ENCODE measurements at places on chromosomes 12 and 14.

DNA sequence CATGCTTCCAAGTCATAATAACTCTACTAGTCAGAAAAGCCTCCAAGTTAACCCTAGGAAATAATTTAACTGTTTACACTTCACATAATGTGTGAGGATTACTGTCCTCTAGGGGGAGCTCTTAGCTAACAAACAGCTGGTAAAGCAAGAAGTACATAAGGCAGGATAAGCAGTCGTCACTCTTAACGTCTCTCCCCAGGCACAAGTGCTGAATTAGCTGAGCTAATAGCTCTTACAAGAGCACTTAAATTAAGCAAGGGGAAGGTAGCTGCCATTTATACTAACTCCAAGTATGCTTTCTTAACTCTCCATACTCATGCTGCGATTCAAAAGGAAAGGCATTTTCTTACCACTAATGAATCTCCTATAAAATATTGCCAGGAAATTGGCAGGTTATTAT, 79.3 kb upstream of the TSPAN11 start:
- no peak for DNase-seq

DNA sequence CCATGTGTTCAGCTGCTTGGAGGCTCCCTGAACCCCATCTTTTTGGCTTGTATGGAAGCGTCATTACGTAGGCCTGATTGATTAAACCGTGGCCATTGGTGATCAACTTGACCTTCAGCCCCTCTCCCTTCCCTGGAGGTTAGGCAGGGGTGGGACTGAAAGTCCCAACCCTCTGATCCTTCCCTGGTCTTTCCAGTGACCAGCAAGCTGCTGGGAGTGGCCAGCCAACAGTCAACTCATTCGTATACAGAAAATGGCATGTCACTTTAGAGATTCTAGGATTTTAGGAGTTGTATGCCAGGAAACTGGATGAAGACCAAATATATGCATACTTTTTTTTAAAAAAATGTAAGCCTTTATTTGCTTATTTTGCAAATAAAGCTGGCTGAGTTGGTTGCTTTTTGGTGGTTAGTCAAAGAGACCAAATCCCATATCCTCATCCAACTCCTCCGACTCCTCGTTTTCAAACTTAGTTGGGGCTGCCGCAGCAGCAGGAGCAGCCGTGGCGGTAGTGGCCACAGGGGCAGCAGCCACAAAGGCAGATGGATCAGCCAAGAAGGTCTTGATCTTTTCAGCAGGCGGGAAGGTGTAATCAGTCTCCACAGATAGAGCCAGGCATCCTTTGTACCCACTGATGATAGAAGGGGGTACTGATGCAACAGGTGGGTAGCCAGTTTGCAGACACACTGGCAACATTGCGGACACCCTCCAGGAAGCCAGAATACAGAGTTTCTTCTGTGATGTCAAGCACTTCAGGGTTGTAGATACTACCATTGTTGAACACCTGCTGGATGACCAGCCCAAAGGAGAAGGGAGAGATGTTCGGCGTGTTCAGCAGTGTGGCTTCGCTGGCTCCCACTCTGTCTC, 16.6 kb downstream of the NFKBIA start:
- no peak for DNase-seq

DNA sequence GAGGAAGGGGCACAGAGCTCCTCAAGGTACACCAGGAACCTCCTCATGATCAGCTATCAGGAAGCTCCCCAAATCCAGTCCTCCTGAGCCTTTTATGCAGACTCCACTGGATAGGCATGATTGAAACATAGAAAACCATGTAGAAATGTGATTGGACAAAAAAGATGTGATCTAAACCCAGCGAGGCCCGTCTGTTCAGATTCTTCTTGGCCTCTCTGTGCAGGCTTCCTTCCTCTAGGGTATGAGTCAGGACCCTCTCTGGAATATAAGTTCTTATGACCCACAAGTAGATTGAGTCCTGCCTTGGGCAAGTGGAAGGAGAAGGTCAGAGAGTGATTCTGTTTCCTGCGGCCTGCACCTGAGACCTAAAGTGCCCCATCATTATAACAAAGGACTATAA, 166.3 kb downstream of the PHLDA1 start:
- no peak for DNase-seq

GRCh38 chr12:10690906-10691305, 17.1 kb upstream of the STYK1 start:
- DNase-seq, result no peak

- DNase-seq, result no peak
These were observed 57.9 kb downstream of the NAV3 start for GRCh38 chr12:77888611-77889010.

DNA sequence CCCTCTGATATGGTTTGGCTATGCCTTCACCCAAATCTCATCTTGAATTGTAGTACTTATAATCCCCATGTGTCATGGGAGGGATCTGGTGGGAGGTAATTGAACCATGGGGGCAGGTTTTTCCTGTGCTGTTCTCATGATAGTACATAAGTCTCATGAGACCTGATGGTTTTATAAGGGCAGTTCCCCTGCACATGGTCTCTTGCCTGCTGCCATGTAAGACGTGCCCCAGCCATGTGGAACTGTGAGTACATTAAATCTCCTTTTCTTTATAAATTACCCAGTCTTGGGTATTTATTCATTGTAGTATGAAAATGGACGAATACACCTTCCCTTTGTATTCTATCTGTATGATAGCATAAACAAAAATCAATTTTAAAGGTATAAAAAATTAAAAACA, 333.4 kb upstream of the FBXO33 start:
- DNase-seq, result no peak

DNA sequence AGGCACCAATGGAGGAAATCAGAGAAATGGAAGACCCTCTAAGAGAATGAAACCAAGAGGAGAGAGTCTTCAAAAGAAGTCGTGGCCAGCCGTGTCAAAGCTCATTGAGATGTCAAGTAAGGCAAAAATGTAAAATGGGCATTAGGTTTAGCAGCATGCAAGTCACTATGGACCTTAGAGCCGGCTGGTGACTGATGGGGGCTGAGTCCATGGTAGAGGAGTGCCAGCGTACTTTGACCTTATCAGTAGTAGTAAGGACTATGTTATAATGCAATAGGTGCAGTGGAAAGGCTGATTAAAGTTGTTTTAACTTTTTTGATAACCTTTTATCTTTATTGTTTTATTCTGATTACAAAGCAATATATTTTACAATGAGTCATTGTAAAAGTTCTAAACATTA, 66.5 kb downstream of the ANO6 start:
- no peak for DNase-seq

- DNase-seq, result peak; percentile 86
These were observed 3.6 kb downstream of the SMIM41 start for GRCh38 chr12:52082988-52083637.

DNA sequence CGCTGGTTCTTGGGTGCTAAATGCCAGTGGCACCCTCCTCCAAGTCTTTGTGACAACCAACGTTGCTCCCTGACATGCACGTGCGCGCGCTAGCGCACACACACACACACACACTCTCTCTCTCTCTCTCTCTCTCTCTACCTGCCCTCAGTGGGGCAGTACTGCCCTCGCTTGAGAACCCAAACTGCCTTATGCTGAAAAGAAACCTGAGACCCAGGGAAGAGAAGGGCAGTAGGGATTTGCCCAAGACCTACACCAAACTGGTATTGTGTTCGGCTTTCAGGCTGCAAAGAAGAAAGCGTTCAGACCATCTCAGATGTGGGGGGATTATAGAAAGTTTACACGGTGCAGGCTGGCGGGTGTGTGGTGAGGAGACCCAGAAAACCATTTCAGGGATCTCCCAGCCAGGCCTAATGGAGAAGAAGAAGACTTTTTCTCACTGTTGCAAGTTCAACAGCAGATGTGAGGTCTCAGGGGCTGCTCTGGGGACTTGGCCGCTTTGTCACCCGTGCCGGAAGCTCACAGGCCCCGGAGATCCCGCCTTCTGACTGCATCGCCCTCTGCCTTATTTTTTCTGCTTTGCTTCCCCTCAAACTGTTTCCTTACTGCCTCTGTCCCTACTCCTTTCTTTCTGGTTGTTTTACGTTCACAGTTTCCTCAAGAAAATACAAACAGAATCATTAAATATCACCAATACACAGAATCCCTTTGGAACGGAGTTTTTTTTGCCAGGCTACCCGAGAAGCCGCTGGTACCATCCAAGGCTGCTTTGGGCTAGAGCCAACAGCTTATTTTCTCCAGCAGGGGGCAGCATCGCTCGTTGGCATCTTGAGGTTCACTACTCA, 82.4 kb downstream of the PPM1A start:
- DNase-seq, result peak; percentile 68

DNA sequence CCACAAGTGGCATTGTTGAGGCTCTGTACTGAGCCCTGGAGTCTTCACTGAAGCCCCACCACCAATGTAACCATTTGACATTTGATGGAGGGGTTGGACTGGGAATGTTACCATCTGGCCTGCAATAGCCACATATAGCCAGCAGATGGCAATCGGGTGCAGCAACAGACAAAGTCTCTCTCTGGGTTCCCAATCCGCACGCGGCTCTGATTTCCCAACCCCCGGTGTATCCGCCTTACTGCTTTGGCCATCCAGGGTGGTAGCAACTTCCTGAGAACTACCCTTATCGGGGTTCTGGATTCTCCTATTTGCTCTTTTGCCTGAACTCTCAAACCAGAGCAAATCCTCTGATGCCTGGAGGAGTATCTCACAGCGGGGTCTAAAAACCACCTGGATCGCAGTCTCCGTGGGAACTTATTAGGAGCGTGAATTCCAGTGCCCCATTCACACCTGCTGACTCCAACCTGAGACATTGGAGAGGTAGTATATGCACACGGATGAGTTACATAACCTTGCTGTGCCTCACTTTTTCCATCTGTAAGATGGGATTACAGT, 14.2 kb downstream of the VRTN start:
- DNase-seq, result peak; percentile 78

DNA sequence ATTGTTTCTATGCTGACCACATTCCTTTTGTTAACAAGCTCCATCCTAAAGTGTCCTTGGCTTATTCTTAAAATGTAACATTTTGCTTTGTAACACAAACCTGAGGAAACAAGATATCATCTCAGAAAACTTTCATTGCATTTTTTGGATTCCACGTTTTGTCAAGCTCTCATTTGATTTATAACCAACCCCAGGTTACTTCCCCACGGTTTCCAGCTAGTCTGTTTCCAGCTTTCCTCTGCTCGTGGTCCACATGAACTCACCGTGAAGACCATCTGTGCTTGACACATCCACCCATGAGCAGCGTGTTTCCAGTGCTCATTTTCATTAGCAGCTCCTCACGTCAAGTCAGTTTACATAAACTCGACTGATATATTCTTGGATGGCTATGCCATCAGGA, 6.4 kb upstream of the NKX2-8 start:
- no peak for DNase-seq

DNA sequence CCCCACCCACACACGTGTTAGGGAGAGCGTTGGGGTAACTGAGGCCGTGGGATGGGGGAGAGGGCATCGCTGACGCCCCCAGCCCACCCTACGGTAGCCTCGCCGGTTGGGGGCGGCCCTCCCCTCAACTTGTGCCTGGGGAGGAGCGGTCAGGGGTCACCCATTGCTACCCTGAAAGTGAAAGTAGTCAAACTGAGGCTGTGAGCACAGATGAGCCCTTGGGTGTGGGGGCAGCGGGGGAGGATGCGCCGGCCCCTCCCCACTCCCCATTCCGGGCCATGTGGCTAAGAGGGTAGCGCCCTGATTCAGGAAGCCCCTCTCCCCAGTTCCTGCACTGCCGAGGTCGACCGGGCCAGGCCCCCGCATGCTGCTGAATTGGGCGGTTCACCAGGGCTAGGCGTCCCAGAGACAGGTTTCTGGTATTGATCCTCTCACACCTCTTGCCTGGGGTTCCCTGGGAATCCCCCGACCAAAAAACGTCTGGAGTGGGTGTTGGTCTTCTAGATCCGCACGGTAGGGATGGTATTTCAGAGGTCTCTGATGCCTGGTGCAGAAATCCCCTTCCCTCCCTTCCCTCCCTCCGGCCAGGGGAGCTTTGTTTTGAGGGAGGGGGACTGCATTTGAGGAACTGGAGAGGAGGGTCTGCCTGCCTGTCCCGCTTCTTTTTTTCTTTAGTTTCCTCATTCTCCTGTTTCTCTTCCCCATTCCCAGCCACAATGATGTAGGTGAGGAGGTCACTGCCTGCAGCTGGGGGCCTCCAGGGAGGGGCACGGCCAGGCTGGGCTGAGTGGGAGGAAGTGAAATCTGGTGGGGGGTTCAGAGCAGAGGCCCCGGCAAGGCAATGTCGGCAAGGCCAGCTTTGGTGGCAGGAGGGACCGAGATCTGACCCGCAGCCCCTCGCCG, 1.0 kb downstream of the SH2B3 start:
- DNase-seq, result peak; percentile 52

- DNase-seq, result no peak
These were observed 305.6 kb upstream of the DIO3 start for GRCh38 chr14:101255765-101256125.

- DNase-seq, result no peak
These were observed 129.8 kb downstream of the PTPRB start for GRCh38 chr12:70507442-70507841.

GRCh38 chr12:121733849-121734248, 21.3 kb downstream of the TMEM120B start:
- DNase-seq, result no peak

DNA sequence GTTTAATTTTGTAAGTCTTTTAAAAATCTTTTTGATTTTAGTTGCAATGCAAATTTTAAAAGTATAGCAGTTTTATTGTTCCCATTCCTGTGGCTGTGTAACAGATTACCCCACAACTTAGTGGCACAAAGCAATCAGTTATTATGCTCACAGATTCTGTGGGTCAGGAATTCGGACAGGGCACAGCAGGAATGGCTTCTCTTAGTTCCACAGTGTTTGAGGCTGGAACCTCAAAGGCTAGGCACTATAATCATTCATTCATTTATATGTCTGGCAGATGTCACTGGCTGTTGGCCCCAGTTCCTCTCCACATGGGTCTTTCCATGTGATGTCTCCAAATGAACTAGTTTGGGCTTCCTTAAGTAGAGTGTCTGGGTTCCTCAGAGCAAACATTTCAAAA, 193.3 kb downstream of the RAD51B start:
- no peak for DNase-seq

DNA sequence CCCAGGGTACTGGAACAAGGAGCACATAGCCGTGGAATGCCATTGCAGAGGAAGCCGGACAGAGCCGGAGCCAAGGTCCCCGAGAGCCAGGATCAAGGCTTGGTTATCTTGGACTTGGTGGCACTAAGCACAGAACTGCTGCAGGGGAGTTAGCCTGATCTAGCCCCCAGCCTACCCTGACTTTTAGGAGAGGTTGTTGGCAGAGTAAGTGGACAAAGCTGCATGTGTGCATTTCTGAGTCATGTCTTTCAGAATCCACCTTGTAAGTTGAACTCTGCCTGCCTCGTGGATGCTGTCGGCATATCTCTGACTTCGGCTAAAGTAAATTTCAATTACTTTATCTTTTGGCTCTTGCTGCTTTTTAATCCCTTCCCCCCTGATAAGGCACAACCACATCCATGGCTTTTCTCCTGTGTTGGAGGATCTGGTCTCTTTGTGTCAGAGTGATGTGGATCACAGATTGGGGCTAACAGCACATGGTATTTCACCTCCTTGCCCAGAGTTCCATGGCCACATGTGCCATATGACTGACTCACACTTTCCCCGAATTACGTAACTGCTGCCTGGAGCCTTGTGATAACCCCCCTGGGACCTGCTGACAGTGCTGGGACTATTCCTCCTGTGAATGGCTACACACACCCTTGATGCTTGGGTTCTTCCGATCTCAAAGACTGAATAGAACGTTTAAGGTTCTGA, 240.3 kb downstream of the EMP1 start:
- no peak for DNase-seq

GRCh38 chr14:97874394-97874793, 1077.2 kb downstream of the VRK1 start:
- DNase-seq, result no peak

GRCh38 chr12:644818-645552, 18.3 kb downstream of the NINJ2 start:
- no peak for DNase-seq
